Foreskin keratinocyte (primary cell): ENCODE measurements at places on chromosomes 7 and 10.

- DNase-seq = no peak
Observed at GRCh38 chr7:143934526-143935325, at the start of gene OR2F2. TSS of gene OR2F2 (plus strand) at chr7:143935233. CDS start at chr7:143935233, 0 bp downstream.

- no peak for DNase-seq
Observed at GRCh38 chr10:69397972-69398371, 18.7 kb downstream of the TACR2 start.

GRCh38 chr10:1633783-1634182 is 103.5 kb downstream of the ADARB2 start:
- no peak for DNase-seq

- DNase-seq = no peak
Observed at GRCh38 chr10:119859420-119860258, 13.0 kb downstream of the MCMBP start.

- DNase-seq = no peak
Observed at GRCh38 chr10:132967540-132967939, 25.2 kb upstream of the CFAP46 start.

DNA sequence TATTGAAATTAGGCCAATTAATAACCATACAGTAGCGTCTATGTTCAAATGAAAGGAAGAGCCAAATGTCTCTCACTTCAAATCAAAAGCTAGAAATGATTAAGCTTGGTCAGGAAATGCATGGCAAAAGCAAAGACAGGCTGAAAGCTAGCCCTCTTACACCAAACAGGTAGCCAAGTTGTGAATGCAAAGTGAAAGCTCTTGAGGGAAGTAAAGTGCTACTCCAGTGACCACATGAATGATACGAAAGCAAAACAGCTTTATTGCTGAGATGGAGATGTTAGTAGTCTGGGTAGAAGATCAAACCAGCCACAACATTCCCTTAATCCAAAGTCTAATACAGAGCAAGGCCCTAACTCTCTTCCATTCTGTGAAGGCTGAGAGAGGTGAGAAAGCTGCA is 123.8 kb downstream of the TEX36 start:
- DNase-seq = no peak
